ELF-1 (cell line): ENCODE measurements at places on chromosomes 12 and 14.

GRCh38 chr12:53173085-53173715 lies 7.3 kb upstream of the ZNF740 start:
- peak; percentile 48 for DNase-seq

- DNase-seq = no peak
Measured at GRCh38 chr12:78559416-78559815, 305.2 kb upstream of the SYT1 start.

- peak; percentile 31 for DNase-seq
Measured at GRCh38 chr12:113077057-113077858, 20.7 kb downstream of the DTX1 start.

DNA sequence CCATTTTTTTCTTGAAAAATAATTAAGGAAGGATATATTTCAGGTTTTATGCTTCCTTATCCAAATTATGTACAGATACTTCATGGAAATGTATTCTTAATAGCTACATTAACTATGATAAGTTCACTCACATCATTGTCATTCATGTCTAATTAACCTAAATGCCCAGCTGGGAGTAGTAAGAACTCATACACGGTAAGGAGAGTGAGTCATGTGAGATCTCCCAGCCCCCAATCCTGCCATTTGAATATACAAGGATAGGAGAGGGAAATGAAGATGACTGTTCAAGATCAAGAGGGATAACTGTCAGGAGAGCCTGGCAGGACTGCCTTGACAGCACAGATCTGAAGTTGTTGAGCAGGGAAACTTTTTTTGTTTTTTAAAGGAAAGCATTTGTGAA lies 343.4 kb upstream of the USP15 start:
- DNase-seq = no peak

GRCh38 chr14:61706096-61706690 lies 10.9 kb downstream of the HIF1A start:
- DNase-seq = no peak

- DNase-seq = no peak
Measured at GRCh38 chr14:102212356-102212755, 72.7 kb downstream of the WDR20 start.

GRCh38 chr12:24889411-24889810 lies 59.5 kb downstream of the BCAT1 start:
- DNase-seq = peak; percentile 44

- DNase-seq = no peak
Measured at GRCh38 chr14:78075555-78076277, 94.5 kb upstream of the NRXN3 start.

GRCh38 chr12:111181143-111181726 lies 187.7 kb downstream of the PHETA1 start:
- DNase-seq = no peak

DNA sequence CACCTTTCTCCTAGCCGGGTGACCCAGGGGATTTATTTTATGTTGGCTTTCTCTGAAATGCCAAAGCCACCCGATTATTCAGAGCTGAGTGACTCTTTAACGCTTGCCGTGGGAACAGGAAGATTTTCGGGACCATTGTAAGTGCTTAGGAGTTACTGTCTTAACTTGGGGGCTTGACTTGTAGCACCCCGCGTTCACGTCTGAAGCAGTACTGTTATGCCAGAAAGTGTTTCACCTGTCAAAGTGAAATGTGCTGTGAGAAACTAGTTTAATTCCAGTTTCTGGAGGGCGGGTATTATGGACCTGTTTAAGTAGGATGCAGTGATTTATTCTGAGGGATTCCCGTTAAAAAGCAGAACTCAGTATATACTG lies 218 bp downstream of the LYSET start:
- no peak for DNase-seq

DNA sequence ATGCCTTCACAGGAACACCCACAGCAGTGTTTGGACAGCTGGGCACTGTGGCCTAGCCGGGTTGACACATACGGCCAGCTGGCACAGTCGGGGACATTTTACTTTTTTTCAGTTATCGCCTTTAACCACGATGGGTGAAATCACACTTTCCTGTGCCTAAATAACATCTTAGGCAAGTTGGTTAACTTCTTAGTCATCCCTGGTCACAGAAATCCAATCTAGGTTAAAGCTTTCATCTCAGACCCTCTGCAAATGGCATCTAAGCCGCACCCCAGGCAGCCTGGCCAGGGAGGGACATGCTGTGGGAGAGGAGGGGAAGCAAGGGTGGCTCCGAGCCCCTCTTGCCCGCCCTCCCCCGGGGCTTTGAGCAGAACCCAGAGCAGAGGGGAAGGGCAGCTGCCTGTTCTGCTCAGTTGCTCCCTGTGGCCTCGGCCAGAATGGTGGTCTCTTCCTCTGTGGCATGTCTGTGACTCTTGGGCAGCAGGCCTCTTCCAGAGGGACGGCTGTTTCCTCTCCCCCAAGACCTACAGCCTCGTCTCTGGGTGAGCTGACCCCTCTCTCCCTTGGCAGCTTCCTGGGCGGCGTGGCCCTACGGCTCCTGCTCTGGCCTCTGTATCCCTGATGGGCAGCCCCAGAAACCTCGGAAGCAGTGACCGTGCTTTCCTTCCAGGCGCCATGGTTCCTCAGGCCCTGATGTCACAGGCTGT lies 85.4 kb upstream of the DYNC1H1 start:
- no peak for DNase-seq

DNA sequence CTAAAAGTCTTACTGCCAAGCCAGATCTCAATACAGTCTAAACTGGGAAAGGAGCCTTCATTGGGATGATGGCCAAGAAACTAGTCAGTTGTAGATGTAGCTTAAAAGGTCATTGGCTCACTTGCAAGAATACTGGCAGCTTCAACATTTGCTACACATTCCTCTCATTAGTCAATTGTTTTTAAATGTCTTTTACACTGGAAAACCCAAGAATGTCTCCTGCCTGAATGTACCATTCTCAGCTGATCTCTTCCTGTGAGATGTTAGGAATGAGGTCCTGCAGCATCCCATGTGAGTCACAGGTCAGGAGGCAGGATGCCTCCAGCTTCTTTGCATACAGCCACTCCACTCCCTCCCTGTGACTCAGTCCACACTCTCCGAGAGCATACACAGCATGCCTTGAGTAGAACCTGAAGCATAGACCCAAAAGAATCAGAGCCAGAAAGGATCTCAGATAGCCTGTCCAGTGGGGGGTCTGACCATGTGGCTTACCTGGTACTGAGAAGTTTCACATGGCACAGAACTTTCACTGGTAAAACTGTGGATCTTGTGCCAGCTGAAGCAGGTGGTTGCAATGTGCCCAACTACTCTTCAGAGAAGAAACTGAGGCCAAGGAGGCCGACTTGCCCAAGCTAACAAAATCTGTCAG lies 56.0 kb upstream of the HECTD1 start:
- DNase-seq = peak; percentile 15

DNA sequence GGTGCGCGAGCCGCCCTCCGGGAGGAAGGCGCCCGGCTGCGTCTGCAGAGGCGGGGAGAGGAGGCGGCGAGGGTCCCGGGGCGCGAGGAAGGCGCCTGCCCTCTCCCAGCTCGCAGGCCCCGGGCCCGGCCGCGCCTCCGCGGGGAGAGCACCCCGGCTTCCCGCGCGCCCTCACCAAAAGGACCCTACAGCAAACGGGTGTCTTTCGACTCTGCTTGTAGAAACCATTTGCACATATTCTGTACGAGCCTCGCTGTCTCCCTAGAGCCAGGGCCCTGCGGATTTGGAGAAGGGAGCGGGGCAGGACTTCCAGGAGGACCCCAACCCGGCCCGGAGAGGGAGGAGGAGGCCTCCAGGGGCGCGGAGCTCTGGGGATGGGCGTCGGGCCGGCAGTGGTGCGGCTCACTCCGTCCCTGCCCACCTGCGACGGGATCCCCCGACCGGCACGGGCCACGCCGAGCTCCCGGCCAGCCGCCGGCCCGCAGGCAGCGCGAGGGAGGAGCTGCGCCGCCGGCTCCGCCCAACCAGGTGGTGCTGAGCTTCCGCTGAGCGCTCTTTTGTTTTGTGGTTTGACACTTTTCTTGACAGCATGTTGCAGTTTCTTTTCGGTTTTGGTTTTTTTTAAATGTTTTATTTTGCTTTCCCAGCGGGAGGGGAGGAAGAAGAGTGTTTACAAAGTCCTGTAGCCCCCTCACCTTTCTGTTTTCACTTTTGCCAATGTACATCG lies 103.3 kb upstream of the FKBP4 start:
- peak; percentile 71 for DNase-seq

DNA sequence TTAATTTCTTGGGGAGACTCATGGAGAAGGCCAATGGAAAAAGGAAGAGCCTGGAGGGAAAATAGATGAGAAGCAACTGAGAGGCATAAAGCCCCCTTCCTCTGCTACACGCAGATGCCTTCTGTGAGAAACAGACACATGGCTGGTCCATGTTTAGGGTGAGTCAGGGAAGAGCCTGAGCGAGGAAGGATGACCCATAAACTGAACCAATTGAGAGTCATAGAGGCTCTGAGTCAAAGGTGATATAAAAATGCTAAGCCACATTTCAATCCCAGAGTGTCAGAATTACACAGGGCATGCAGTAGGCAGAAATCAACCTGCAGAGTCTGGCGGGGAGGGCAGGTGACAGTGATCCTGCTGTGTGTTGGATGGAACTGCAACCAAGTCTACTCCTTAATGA lies 30.1 kb upstream of the NEDD1 start:
- DNase-seq = no peak

DNA sequence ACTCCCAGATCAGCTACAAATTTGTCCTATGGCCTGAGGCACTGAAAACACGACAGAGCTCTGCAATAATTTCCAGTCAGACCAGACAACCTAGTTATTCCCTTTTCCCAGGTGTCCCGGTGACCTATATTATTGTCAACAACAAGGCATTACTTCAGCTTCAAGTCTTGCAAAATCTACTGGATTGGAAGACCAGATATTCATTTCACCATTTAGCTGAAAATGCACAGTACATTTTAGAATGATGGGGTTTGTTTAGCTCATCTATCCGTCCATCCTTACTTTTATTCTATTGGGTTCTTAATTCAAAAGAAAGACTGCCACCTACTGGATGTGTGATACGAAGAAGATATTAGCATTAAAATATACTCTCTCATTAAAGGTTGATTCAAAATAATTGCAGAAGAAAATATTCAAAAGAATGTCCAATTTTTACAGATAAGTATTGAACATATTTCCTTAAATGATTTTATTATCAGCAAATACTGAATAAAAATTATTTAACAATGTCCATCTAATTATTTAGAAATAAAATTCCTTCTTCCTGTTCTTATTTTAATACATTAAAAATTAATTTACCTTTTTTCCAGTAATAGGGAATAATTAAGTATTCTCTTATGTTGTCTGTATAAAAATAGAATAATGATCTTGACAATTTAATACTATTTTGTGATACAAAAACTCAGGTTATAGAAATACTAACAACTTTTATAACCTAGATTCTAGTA lies 244.9 kb upstream of the LRIG3 start:
- peak; percentile 24 for DNase-seq

- DNase-seq = no peak
Measured at GRCh38 chr12:3078086-3078820, 1.1 kb downstream of the TSPAN9 start.

DNA sequence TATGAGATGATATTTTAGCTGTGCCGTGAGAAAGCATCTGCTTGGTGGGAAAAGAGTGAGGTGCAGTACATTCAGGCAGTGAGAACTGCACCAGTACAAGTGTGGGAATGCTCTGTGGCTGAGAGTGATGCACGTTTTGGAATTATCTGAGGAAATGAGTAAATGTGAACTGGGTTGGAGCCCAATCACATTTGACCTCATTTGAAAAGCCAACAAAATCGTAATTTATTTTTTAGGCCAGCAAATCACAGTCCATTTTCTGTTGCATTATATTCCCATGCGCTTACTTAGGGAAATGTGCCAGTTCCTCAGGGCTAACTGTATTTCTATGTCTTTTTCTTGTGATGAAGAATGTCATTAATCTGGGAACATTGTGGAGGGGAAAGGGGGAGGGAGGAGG lies 77.3 kb downstream of the SNAPC1 start:
- DNase-seq = no peak

DNA sequence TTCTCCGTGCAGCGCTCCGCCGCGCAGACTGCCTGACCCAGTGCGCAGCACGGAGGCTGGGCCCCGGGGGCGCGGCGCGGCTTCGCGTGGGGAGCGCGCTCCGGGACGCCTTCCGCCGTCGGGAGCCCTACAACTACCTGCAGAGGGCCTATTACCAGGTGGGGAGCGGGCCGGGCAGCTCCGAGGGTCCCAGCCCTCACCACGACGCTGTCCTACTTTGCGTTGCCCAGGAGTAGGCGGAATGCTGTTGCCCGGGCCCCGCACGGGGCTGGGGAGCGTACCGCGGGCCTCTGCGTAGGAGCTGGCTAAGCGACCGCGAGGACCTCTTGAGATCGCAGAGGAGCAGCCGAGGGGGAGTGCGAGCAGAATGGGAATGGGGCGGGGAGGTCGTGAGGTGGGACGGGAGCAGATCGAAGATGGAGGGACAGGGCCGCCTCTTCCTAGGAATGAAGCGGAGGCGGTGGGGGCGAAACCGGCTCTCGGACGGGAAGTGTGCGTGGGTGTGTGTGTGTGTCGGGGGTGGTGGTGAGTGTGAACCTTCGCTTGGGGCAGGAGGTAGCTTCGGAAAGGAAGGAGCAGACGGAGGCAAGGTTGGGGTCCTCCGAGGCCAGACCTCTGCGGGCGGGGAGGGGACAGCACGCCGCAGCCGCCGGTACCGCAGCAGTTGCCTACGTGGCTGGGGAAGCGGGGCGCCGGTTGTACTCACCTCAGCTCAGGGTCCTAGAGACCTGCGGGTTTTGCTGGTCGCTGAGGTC lies 751 bp downstream of the P3H3 start:
- DNase-seq = peak; percentile 63

- no peak for DNase-seq
Measured at GRCh38 chr14:79265366-79265946, 945.8 kb downstream of the DIO2 start.

DNA sequence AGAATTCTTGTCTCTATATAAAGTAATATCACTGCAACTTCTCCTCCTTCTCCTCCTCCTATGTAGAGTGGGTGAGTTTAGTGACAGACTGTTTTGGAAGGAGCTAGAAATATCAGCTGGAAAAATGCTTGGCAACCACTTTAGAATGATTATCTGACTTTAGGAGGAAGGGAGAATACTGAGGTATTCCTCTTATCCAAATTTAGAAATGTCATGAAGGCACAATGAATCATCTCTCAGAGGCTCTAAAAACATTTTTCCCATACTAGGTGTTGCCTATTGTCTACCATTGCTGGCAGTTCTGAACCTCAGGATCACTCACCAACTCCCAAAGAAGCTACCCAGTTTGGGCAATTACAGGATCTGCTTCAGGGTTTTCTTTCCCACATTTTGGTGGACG lies 306.6 kb upstream of the ATP2B1 start:
- no peak for DNase-seq

- no peak for DNase-seq
Measured at GRCh38 chr12:118327391-118327790, 45.3 kb downstream of the TAOK3 start.

- peak; percentile 51 for DNase-seq
Measured at GRCh38 chr12:103858953-103859601, 18.0 kb upstream of the NT5DC3 start.

DNA sequence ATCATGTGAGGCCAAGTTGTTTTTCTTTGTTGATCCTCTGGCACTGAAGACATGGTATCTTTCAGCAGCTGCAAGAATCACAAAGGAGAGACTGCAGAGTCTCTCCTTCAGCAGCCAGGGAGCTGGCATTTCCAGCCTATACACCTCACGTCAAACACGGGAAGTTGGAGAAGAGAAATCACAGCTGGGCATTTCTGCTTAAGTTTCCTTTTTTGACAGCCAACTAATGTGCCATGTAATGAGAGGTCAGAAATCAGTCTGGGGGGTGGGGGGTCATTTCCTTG lies 28.3 kb downstream of the PHLDA1 start:
- no peak for DNase-seq

GRCh38 chr12:94416613-94417012 lies 43.1 kb downstream of the CEP83 start:
- no peak for DNase-seq

GRCh38 chr14:66041582-66041981 lies 444.6 kb upstream of the CCDC196 start:
- no peak for DNase-seq

- DNase-seq = no peak
Measured at GRCh38 chr14:86364634-86365033, 834.7 kb downstream of the FLRT2 start.
